ENCODE measurements at places on chromosomes 7 and 10. TPM values are rescaled to one million over a fixed set of nuclear protein-coding genes. Genes with fewer than 3 reads are reported as not detected.

OPALIN gene
- not detected for total RNA-seq

DNA sequence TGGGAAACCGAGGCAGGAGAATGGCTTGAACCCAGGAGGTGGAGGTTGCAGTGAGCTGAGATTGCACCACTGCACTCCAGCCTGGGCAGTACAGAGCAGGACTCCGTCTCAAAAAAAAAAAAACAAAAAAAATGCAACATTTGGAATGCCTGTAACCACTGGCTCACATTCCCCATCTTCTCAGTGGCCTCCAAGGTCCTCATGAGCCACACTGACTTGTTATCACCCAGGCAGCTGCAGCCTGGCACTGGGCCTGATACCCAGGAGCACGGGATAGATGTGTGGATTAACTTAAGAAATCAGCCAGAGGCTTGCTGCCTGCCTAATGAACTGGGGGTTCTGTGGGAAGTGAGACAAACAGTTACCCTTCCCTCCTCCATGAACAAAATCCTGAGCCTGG, 23.0 kb downstream of the JCAD start:
- DNase-seq, result no peak

DNA sequence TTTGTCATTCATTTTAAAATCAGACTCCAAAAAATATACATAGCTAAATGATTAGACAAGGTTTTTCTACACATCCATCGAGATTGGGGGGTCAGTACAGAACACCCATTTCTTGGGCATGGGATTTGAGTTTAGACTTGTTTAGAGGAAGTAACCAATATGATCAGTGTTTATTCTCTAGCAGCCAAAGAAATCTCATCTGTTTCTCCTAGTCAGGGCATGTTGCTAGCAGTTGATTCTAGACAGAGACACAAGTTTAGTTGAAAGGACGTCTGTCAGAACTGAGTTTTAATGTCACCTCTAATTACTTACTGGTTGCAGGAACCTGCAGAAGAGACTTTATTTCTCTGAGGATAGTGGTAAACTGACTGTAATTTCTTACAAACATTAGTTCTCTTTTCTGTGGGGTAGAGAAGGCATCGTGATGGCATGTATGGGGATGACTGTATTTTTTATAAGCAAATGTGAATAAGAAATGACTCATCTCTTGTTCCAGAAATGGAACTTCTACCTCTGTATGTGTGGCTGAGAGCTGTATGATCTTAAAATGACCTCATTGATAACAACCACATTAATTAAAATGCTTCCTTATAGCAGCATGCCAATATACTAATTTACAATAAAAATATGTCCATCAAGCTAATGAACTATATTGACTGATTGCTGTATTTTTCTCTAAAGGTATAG, 30.6 kb upstream of the RHOBTB1 start:
- no peak for DNase-seq

DNA sequence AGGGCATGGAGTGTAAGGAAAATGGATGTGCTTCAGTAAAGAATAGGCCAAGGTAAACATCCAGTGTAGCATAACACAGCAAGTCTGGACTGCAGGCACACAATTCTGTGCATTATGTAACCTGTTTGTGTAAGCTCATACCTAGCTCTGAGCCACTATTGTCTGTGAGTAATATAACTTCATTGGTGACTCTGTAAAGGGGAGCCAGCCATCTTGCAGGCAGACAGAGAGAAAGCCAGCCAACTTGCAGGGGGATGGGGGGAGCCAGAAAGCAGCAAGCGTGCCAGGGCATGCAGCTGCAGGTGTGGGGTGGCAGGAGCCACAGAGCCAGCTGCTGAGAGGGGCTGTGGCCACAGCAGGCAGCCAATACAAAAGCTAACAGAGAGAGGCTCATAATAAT, 449.2 kb downstream of the IPMK start:
- DNase-seq, result no peak

- DNase-seq, result no peak
Measured at GRCh38 chr10:71752391-71753090, 20.8 kb downstream of the VSIR start.
